Activated CD4-positive, CD25-positive, alpha-beta regulatory T cell treated with anti-CD3 and anti-CD28 coated beads, Interleukin-2, amount 50 U/mL, for 24 hours (primary cell): ENCODE measurements at places on chromosomes 3 and 15.

GRCh38 chr15:92001307-92001706 lies 147.8 kb downstream of the SLCO3A1 start:
- ATAC-seq, result no peak

- no peak for ATAC-seq
These were observed 44.7 kb upstream of the NR2F2 start for GRCh38 chr15:96285729-96286254.

DNA sequence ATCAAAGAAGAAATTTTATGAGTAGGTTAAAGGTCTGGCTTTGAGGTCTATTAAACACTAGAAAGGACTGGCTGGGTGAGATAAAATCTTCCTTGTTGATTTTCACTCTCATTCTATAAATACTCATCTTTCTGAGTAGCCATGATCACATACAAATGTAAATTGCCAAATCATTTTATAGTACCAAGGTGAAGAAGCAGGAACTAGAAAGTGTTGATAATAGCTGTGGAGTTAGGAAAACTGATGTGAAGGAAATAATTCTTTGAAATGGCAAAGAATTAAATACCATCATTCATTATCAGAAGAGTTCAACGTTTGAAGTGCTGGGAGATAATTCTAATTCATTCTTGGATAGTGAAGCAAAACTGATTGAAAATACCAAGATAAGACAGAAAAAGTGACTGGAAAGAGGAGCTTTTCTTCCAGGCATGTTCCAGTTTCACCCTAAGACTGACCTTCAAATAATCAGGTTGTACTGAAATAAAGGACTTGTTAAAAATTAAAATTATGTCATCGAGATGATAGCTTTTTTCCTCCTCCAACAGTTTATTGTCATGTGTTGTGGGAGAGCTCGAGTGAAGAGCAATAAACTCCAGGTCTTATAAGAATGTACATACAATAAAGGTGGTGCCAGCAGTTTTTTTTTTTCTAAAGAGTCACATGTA lies 17.4 kb downstream of the THBS1 start:
- ATAC-seq, result no peak

DNA sequence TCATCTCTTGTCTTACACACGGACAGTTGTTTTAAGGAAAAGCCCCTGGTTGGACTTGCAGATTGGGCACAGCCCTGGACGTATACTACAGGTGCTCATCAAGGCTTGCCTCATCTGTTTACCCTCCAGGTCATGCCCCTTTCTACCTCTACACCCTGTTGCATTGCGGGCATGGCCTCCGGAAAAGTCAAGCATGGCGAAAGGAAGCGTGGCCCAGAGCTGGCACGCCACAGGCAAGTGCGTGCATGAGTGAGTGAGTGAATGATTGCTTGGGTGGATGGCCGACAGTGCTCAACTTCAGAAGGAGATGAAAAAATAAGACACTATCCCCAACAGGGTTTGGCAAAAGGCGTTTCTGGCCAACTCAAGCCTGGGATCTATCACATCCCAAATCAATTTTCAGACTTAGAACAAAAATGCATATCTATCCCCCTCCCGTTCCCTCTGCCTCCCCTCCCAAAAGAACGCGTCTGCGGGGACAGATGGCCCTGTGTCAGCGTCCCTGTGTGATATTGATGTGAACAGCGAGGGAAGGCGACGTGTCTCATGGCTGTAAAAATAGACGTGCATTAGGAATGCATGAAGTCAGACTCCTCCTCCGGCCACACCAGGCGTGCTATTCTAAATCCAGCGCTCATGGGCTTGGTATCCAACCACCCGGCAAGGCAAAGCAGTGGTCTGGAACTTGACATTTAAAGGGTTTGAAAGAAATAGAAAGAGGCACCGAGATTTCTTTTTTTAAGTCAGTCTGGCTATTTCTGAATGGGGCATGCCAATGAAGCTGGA lies 96.0 kb downstream of the RPLP1 start:
- ATAC-seq, result no peak

GRCh38 chr3:37491776-37492175 lies 317.4 kb upstream of the LRRFIP2 start:
- ATAC-seq, result no peak

DNA sequence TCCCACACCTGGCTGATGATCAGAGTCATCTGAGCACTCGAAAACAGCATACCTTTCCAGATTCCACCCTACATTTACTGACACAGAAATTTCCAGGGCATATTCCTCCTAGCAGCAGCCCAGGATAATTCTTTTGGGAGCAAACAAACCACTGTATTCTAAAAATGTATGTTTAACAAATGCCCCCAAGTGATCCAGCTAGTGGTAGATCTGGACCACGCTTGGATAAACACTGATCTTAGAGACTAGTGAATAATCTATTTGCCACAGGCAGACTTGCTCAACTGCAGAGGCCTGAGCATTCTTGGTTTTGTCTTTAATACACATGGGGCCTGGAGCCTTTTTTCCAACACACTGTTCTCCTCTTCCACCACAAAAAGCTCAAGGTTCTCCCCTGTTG lies 89.6 kb downstream of the TM4SF4 start:
- ATAC-seq, result no peak

- ATAC-seq, result no peak
These were observed 92.8 kb downstream of the SRGAP3 start for GRCh38 chr3:9156604-9157003.

GRCh38 chr15:76988867-76989780 lies 5.8 kb upstream of the PSTPIP1 start:
- ATAC-seq, result no peak

DNA sequence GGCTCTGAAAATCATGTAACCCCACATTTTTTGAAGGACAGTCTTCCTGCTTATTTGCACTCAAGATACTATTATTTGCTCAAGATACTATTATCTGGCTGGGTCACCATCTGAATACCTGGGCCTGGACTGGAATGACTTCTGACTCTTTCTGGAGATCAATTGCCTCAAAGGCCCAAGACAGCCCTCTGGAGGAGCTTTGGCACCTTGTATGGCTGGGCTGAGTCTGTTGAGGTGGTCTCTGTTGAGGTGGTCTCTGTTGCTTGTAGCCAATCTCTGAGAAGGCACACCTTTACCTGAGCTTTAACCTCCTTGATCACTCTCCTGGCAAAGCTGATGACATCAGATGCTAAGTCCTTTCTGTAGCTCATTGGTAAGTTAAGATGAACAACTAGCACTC lies 33.0 kb downstream of the SPATA12 start:
- no peak for ATAC-seq

- no peak for ATAC-seq
These were observed 28.5 kb downstream of the THBS1 start for GRCh38 chr15:39609166-39609916.
